ENCODE measurements at places on chromosomes 11 and 22.
A peak's percentile ranks its signal among the peaks of the same experiment; 100 is the strongest.

DNA sequence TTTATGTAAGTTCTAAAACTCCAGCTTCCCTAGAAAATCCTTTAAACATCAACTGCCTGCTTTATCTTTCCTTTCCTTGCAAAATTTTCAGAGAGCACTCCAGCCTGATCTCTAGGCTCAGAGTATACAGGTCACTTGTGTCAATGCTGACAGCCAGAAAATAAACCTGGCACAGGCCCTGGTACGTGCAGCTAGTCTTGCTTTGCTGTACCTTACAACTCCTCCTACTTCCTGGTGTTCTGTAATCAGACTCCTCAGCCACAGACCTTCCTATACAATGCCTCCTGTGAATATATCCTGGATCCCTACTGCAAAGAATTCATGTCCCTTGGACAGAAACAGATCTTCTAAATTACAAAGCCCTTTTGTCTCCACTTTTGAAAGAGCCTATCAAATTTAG, 24.2 kb upstream of the TMEM123 start:
- no peak for DNase-seq

- no peak for DNase-seq
These were observed 158.4 kb downstream of the LRRC4C start for GRCh38 chr11:41301023-41301422.

DNA sequence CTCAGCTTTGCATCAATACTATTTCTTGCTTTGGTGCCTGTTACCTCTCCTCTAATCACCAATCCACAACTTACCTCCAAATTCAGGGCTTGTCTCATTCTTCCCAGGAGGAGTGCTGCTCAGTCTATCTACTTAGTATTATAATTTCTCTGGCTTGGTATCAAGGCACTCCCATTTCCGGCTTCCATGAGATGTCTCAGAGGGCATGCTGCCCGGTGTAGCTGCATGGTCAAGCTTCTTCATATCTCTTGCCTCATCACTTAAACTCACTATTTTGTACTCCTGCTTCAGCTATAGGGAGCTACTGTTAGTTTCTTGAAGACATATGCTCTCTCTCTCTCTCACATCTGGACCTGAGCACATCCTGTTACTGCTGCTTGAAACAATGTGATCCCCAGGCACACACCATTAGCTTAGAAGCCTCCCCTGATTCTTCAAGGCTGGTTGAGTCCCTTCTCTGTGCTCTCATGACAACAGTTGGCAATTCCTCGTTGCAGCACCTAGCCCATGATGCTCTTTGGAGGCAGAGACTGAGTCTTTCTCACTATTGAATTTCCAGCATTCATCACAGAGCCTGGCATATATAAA, 182.8 kb upstream of the SYN3 start:
- no peak for DNase-seq

GRCh38 chr11:32421992-32422391, 13.3 kb downstream of the WT1 start:
- DNase-seq: no peak

DNA sequence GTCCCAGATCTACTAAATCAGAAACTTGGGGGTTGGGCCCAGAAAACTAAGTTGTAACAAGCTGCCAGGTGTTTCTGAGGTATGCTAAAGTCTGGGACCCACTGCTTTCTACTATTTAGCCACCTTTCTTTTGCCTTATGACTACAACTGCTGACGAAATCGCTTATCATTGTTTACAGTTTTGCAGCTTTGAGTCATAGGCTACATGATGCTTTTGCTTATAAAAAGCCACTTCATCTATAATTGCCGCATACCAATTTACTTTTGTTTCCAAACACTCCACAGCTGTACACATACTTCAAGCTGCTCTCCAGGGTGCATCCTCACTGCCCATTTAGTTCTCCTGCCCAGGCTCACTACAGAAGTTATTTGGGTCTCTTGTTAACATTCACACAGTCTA, 144.7 kb downstream of the ENTHD1 start:
- DNase-seq: peak; percentile 29

GRCh38 chr11:17230867-17231851, 23.4 kb upstream of the PIK3C2A start:
- no peak for DNase-seq

DNA sequence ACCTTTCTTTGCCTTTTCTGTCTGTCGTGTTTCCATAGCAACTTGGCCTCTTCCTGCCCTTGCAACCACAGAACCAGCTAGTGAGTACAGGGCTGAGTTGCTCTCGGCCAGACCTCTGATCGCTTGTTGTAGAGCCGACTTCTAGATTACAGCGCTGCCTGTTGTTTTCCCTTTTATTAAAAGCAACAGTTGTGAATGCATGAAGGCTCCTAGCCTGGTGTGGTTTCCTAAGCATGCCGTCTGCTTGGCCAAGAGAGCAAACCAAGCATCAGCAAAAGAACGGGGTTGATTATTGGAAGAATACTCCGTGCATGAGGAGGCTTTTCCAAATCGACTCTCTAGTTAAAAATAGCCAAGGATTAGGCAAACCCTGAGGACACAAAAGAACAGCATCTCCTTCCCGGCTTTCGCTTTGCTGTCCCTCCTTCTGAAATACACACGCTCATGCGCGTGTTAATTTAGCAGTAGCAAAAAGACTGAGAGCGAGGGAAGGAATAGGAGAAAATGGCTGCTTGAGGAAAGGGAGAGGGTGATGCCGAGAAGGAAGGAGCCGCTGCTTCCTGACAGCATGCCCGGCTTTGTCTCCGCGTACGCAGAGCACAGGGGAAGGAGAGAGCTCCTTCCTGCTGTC, 71.5 kb upstream of the TTC12 start:
- peak; percentile 43 for DNase-seq

DNA sequence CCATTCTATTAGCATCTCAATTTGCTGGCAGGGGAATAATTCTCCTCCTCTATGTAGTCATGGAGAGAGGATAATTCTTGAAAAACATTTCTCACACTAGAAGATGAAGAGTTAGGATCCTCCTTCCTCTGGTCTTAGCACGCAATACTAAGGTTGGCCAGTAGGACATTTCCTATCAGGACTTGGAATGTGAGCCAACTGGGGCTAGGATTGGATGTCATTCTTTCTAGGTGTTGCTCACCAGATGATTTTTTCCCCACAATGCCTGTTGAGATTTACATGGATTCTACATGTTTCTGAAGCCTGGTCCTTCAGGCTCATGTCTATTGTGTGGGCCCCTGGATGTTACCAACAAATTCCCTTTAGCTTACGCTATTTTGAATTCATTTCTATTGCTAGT, 28.0 kb downstream of the SLN start:
- no peak for DNase-seq

GRCh38 chr11:44309478-44310205, at the start of gene ALX4:
TSS of gene ALX4 (minus strand) at chr11:44310139. CDS start at chr11:44310062, 77 bp downstream.
- DNase-seq: no peak

Measured in AG09319 (cell line).